Kidney tubule cell (primary cell): ENCODE measurements at places on chromosomes 7 and 10.

DNA sequence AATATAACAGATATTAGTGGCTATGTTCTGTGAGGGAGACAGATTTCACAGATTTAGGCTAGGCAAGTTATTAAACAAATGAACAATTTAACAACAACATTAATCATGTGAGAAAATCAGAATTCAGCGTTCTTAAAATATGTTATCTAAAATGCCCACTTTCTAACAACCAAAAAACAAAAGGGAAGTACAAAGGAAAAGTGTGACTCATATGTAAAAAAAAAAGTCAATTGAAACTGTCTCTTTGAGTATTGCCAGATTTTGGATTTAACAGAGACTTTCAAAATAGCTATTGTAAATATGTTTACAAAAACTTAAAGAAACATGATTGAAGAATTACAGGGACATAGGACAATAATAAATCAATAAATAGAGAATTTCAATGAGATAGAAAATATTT is 34.8 kb upstream of the ARHGAP22 start:
- no peak for DNase-seq

DNA sequence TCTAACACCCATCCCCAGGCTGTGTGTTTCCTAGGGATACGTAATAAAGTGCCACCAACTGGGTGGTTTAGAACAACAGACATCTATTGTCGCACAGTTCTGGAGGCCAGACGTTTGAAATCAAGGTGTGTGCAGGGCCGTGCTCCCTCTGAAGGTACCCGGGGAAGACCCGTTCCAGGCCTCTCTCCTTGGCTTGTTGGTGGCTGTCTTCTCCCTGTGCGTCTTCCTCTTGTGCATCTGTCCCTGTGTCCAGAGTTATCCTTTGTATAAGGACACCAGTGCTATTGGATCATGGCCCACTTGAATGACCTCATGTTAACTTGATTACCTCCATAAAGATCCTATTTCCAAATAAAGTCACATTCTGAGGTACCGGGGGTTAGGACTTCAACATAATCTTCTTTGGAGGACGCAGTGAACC is 15.6 kb downstream of the GRK5 start:
- no peak for DNase-seq

DNA sequence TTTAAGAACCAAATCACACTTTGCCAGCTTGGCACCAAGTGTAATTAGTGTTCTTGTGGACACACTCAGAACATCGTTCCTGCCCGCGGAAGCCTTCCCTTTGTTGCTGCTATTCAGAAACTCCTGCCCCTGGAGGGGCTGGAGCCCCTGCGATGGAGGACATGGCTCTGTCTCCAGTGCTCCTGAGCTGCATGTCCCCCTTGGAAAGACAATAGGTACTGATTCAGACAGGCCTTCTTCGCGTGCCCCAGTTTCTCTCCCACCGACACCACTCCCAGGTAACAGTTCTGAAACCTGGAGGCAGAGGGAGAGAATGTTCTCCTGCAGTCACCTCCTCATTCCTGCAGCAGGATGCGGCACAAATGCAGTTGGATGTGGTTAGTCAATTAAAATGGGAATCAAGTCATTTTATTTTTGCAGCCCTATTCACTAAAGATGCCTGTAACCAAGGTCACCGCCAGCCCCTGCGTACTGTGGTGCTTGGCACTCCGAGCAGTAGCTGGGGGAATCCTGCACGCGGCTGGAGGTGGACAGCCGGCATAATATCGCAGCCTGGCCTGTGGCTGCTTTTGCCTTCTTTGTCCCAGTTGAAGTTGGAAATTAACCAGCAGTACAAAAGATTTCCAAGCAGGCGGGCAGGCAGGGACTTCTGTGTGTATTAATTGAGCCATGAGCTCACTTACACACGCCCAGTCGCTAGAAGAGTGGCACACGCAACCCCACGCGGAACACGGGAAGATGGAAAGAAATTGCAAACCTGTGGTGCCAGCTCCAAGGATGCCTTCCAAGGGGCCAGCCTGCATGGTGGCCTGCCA is 205.7 kb downstream of the EBF3 start:
- no peak for DNase-seq

DNA sequence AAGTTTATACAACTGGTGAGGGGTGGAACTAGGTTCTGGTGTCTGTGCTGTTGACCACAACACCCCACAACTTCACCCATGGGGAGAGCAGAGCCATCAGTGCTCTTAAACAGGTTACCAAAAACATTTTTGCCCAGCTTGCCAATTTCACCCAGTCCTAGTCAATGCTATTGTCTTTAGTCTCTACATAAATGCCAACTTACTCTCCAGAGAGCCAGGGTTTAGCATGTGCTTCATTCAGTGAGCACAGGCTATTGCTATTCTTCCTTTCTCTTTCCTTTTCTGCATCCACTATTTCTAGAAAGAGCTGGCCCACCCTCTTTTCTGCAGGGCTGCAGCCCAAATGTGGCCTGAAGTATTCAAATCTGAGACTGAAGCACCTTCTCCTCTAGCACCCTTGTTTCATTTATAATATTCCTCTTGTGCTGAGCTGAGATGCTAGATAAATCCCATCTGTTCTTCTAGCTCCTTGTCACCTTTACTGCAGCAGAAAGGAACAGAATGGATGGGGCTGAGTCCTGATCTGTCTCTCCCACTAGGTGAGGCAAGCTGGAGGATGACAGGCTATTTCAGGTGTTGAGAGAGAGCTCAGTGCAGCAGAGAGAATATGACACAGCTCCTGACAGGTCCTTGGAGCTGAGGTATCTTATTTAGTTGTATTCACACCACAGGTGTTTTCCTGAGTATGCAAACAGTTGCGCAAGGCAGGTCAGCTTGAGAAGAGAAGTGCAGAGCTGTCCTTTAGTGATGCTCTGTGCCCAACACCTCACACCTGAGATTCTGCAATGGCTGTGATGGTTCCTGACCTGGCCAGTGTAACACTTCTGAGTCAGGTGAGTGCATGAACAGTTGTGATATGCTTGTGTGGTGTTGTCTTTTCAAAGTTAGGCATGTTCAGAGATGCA is 819.2 kb downstream of the CCSER2 start:
- no peak for DNase-seq

DNA sequence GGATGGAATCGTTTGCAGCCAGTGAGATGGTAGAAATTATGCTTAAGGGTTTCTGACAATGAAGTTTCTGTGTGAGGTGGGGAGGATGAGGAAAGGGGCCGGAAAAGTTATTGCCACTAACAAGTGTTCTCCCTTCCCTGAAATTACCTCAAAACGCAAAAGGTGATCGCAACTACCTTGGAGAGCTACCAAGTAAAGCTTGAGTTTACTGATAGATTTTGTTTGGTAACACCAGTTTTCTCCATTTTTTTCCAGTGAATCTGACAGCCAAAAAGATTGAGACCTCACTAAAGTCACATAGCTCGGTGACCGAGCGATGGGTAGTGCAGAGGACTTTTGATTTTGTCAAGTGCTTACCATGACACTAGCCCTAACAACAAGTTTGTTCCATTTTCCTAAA is 1.6 kb downstream of the SUV39H2 start:
- peak; percentile 6 for DNase-seq

DNA sequence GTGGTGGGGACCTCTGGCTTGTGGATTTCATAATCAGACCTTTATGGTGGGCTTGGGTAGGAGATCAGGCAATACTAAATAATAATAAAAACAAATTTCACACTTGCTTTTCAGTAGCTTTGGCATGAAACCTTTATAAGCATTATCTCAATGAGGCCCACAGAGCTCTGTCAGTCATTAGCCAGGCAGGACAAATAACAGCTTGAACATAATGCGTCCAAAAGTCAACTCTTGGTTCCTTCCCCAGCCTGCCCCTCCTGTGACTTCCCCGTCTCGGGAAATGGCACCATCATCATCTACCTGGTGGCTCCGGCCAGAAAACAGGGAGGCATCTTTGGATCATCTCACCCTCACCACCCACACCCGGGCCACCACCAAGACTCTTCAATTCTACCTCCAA is 40.8 kb downstream of the KCTD7 start:
- no peak for DNase-seq

DNA sequence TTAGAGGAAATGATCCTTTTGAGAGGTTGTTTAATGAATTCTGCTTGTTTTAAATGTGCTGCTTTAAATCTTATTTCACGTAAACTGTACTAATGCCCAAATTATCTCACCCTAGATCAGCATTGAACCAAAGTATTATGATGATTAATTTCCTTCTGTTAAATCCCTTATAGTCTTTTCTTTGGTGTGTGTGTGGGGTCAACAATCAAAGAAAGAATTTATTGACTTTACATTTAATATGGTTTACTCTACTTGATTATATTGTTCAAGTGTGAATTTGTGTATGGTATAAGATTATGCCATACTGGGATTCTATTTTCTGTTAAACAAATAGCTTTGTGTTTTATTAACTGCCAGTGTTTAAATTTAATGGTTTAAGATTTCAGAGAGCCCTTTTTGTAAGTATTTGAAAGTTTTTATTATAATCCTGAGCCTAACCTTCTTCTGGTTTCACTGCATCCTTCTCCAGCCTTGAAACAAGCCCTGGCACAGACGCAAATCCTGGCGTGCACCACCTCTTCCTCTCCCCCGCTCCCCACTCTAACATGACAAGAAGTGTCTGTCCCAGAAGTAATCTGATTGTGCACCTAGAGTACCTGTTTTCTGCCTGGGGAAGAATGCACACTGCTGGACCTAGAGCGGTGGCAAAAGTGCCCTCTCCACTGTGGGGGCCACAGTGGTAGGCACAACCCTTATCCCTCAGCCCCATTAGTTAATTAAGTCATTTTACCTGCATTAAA is 70.6 kb downstream of the KAT6B start:
- no peak for DNase-seq

DNA sequence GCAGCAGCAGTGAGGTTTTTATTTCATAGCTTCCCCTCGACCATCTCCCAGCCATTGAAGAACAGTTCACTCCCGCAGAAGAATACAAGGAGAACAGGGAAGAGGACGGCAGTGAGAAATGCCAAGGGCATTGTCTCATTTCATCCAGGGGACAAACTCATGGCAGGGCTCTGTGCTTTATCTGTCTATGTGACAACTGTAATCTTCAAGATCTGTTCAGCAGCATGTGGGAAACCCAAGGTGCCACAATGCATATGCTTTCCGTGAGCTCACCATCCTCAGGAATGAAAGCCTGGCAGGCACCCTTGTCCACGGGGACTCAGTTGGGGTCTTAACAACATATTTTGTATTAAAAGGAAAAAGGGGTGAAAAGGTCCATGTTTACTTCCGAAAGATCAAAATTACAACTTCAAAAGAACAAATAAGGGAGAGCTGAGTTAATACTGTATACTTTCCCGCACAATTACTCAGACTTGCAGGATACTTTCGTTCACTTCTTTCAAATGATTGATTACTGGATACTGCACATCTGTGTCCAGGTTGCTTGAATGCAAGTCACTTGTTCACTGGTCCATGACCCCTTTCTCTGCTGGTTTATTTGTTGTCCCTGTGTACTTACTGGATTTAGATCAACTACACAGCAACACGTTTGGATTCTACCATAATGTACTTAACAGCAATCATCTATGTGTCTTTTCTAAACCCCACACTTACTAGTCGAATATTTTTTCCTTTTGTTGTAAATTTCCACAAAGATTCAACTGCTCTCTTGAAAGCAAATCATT is 90.1 kb upstream of the ATP6V0A4 start:
- no peak for DNase-seq

- DNase-seq: no peak
Measured at GRCh38 chr7:1794888-1795542, 124.9 kb downstream of the ELFN1 start.

DNA sequence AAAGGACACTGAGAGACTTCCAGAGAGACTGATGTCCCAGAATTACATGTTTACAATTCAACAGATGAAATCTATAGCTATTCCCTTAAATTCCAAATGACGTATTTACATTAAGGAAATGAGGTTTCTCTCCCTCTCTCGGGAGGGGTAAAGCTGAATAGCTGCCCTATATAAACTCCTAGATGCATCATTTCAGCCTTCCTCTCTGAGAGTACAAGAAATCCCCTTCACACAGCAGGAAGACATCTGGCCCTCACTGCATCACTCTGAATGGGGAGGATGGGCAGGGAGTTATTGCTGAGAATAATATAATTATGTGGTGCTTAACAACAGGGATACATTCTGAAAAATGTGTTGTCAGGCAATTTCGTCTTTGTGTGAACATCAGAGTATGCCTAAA is 11.0 kb downstream of the POT1 start:
- no peak for DNase-seq

- no peak for DNase-seq
Measured at GRCh38 chr10:26970667-26971066, 109.9 kb upstream of the ABI1 start.

DNA sequence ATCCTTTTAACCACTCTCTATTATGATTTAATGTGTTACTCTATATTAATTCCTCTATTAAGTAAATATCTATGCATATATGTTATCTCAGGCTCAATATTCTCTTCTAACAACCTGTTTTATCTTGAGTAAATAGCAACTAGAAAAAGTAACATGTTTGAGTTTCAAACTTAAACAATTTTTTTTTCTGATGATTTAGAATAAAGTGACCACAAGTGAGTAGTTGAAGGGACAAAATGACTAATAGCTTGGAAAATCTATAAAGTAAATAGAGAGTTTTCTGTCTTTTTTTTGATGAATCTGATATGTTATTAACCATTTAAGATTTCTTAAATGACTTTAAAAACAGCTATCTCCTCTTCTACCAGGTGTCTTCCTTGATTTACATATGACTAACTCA is 483.8 kb downstream of the TFEC start:
- no peak for DNase-seq

DNA sequence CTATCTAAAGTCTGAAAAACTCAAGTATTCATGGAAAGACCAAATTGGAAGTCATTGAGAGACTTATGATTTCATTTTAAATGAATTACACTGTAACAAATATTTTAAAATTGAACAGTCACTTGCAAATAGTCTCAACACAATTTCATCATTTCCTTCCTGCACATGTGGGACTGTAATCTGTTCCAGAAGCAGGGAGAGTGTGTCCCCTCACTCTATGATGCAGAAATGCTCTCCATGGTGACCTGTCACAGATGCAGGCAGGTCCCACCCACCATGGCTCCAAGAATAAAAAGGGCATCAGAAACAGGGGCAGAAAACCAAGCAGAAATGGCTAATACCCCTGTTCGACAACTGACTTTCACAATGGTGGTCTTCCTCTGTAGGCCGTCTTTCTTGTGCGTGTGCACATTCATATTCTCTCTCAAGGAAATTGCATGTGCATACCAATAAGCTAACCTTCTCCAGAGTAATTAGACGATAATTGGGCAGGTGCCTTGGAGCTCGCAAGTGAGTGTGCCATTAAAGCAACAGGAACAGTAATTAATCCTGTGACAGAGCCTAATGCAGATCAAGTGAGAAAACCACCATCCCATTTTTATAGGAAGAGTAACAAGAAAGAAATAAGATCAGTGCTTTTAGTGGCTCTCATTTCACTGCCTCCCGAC is 170.9 kb downstream of the ZMYND11 start:
- DNase-seq: no peak

GRCh38 chr10:80466724-80467326 is 12.7 kb downstream of the TSPAN14 start:
- no peak for DNase-seq

DNA sequence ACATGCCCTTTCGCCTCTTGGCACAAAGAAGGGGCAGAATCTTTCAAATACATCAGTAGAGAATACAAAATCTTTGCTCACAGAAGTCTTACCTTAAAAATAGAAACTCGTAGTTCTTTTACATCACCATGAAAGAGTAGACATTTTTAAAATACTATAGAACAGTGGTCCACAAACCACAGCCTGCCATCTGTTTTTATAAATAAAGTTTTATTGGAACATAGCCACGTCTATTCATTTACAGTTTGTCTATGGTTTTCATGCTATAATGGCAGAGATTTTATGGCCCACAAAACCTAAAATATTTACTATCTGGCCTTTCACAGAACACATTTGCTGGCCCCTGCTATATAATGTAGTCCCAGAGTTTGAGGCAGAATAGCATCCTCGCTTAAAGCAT is 46.1 kb upstream of the CABCOCO1 start:
- no peak for DNase-seq

GRCh38 chr10:46096446-46096845 is 50.4 kb upstream of the MSMB start:
- peak; percentile 59 for DNase-seq
